Thoracic aorta endothelial cell (primary cell): ENCODE measurements at places on chromosomes 12 and 14. TPM values are rescaled to one million over a fixed set of nuclear protein-coding genes. Genes with fewer than 3 reads are reported as not detected.

The RIPK3 gene
- total RNA-seq: 2.1 and 5.8 TPM in 2 replicates

The PKP2 gene
- total RNA-seq: 5.1 and 8.7 TPM in 2 replicates

The TTC6 gene
- 0.13 and 0.36 TPM in 2 replicates for total RNA-seq

The KRT85 gene
- total RNA-seq: not detected in 2 replicates

The KRT75 gene
- total RNA-seq: not detected in 2 replicates

The E2F7 gene
- total RNA-seq: 30.0 and 36.3 TPM in 2 replicates

The PPP1R1A gene
- not detected in 2 replicates for total RNA-seq

The C1RL gene
- total RNA-seq: 15.3 and 27.1 TPM in 2 replicates

The MANSC4 gene
- 0.13 and 0.14 TPM in 2 replicates for total RNA-seq

The RD3L gene
- total RNA-seq: not detected in 2 replicates

The GPHB5 gene
- total RNA-seq: not detected in 2 replicates

The ASPG gene
- not detected in 2 replicates for total RNA-seq

The LAG3 gene
- total RNA-seq: 0.13 and 0.14 TPM in 2 replicates

The FLRT2 gene
- 37.5 and 41.5 TPM in 2 replicates for total RNA-seq

The C12orf50 gene
- 0.13 TPM in 1 of 2 replicates, not detected in the other for total RNA-seq

The TMEM233 gene
- 4.1 and 5.9 TPM in 2 replicates for total RNA-seq

The KCNA5 gene
- not detected in 2 replicates for total RNA-seq

The B4GALNT3 gene
- 0.14 TPM in 1 of 2 replicates, not detected in the other for total RNA-seq

The NTS gene
- total RNA-seq: not detected in 2 replicates

The SLC41A2 gene
- 16.0 and 26.8 TPM in 2 replicates for total RNA-seq

The LHX5 gene
- not detected in 2 replicates for total RNA-seq

The LTB4R2 gene
- 10.6 and 10.8 TPM in 2 replicates for total RNA-seq

The TAS2R42 gene
- total RNA-seq: not detected in 2 replicates

The DHRS4 gene
- total RNA-seq: 33.3 and 35.4 TPM in 2 replicates

The CPSF2 gene
- total RNA-seq: 69.3 and 78.1 TPM in 2 replicates

The RNFT2 gene
- 4.8 and 6.0 TPM in 2 replicates for total RNA-seq

The CLEC6A gene
- not detected in 2 replicates for total RNA-seq

The RNF212B gene
- not detected in 2 replicates for total RNA-seq

The VDR gene
- 0.80 and 1.1 TPM in 2 replicates for total RNA-seq

The PHETA1 gene
- total RNA-seq: 7.1 and 9.0 TPM in 2 replicates

The POTEM gene
- not detected in 2 replicates for total RNA-seq

The SLC38A1 gene
- 151 and 191 TPM in 2 replicates for total RNA-seq

The ESR2 gene
- total RNA-seq: 0.27 and 0.50 TPM in 2 replicates

The OASL gene
- under 0.01 and 0.29 TPM in 2 replicates for total RNA-seq

The WSCD2 gene
- not detected in 2 replicates for total RNA-seq

The RBMS2 gene
- total RNA-seq: 43.8 and 53.7 TPM in 2 replicates
